ENCODE measurements at places on chromosomes 3 and 15.

DNA sequence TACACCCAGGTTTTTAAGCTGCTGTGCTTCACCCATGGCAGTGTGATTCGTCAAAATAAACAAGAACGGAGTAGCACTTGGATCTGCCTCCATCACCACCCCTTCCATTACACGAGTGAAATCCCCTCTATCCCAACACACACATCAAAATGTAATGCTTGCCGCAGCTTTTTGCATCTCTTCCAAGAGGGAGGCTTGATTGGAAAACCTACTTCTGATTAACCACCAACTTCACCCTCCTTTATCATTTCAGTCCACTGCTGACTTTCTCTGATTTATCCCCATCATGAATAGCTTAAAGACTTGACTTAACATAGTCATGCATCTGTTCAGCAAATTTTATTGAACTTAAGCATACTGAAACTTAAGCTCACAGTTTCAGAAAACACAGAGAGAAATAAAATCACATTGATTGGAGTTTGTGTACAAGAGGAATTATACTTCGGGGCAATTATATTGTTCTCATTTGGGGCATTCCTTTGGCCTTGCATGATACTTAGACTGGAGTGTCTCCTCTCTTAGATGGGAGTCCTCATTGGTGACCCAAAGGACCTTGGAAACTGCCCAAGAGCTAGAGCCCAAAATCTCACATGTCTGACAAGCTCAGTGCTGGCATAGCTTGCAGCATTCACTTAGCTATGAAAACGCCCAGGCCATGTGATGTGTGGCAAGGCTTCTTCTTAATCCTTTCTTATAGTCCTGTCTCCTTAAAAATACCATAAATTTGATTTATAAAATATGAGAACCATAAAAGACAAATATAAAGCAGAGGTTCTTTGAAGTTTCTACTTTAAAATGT, 124.3 kb upstream of the UMPS start:
- DNase-seq: no peak

DNA sequence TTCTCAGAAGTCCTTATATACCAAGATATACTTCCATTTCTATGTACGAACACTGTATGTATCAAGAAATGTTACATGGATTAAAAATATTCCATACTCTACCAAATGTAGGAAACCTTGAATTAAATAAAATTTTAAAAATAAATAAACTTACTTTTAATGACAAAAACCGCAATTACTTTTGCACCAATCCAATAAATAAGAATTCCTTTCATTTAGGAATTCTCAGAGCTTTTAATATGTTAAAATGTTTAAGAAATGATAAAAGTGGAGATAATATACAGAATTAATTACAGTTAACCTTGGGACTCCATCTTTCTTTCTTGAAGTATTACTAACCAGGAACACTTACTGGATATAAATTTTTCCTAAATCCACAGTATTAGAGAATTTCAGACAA, 272.7 kb downstream of the CNTN6 start:
- DNase-seq: no peak

DNA sequence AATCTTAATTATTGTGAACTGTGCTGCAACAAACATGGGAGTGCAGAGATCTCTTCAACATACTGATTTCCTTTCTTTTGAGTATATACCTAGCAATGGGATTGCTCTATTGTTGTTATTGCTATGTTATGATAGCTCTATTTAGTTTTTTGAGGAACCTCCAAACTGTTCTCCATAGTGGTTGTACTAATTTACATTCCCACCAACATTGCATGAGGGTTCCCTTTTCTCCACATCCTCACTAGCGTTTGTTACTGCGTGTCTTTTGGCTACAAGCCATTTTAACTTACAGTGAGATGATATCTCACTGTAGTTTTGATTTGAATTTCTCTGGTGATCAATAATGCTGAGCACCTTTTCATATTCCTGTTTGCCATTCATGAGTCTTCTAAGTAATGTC, 45.5 kb upstream of the TNFSF10 start:
- DNase-seq: no peak

GRCh38 chr15:63495780-63496488, 8.5 kb upstream of the USP3 start:
- no peak for DNase-seq

DNA sequence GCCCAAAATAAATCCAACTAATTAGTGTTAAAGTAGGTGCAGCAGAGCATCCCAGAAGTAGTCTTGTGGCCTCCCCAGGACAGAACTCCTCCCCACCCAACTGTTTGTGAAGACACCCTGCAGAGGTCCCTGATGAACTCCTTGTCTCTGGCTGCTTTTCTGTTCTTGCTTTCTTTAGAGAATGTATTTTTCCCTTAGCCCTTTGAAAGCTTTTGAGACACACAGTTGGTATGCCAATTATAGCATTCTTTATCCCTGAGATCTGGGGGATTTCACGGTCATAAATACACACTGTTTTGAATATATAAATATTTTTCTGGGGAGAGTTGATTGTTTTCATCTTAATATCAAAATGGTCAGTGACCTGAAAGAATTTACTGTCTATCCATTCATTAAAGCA, 9.8 kb downstream of the TFG start:
- DNase-seq: no peak

DNA sequence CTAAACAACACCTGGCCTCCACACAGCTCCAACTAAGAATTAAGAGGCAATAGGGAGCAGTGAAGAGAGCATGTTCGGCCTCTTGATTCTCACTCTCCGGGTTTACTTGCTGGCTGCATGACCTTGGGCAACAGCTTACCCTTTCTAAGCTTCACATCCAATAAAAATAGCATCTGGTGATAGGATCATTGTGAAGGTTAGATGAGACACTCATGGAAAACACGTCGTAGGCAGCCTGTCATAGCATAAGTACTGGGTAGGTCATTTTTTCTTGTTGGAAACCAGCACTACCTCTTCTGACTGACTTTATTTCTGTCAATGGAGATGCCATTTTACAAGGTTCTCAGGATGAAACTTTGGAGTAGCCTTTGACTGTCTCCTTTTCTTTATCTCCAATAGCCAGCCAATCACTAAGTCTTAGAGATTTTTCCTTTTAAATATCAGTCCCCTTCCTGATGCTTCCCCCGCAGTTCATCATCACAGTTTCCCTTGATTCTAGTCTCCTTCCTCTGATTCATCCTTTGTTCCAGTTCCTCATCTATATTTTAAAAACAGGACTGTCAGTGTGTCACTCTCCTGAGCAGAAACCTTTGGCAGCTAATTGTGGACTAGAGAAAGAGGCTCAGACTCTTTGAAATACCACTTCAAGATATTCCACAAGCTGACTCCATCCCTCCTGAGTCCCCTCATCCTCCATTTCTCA, 271.5 kb downstream of the SLC9A9 start:
- DNase-seq: no peak

- DNase-seq: no peak
These were observed 201.6 kb downstream of the EDEM1 start for GRCh38 chr3:5389057-5389456.

DNA sequence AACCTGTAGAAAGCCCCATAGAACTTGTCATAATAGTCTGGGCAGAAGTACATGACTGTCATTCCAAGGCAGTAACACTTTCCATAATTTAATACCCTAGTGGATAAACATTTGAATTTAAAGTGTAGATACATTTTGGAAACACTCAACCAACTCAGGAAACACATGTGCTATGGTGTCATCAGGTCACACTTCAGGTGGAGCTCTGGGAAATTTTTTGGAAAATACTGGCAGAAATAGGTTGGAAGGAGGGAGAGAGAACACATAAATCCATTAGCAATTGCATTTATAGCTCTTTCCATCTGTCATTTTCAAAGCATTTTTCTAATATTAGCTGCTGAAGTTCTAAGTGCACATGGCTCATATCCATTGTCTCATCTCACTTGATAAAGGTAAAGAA, 135.7 kb downstream of the MEIS2 start:
- no peak for DNase-seq
